ENCODE measurements at places on chromosomes 12 and 14.

DNA sequence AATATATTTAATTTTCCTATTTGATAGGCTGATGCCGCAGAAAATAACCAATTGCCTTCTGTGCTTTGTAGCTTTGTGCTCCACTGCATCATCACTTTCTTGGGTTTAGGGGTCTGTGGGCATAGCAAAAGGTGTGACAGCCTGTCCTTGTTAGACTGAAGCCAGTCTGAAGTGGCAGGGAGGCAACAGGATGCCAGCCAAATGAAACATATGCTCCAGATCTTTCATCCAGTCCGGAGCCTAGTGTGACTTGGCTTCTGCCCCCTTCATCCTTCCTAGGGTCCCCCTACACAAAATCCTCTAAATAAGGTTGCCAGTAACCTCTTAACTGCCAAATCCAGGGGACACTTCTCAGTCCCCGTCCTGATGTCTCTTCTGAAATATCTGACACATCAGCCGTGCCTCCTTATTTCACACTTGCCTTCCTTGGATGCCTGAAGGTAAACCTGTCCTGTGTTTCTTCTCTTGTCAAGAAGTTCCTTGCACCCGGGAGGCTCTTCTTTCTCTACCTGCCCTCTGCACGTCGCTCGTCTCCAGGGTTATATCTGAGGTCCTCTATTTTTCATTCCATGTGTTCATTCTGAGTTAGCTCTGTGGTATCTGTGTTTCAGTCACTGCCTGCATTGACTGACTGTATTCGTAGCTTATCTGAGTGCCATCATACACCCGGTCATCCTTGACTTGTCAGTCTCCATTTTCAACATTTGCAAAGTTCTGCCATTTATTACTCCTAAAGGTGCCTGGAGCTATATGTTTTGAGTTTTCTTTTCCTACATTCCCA, 47.8 kb downstream of the HMGA2 start:
- DNase-seq, result no peak

DNA sequence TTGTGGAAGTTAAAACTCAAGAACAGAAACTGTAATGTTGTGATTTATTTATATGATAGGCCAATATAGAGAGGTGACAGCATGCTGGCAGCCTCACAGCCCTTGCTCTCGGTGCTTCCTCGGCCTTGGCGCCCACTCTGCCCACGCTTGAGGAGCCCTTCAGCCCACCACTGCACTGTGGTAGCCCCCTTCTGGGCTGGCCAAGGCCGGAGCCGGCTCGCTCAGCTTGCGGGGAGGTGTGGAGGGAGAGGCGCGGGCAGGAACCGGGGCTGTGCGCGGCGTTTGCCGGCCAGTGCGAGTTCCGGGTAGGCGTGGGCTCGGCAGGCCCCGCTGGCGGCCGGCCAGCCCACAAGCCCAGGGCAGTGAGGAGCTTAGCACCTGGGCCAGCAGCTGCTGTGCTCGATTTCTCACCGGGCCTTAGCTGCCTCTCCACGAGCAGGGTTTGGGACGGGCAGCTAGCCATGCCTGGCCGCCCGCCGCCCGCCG, 65.8 kb upstream of the SLC8A3 start:
- no peak for DNase-seq

DNA sequence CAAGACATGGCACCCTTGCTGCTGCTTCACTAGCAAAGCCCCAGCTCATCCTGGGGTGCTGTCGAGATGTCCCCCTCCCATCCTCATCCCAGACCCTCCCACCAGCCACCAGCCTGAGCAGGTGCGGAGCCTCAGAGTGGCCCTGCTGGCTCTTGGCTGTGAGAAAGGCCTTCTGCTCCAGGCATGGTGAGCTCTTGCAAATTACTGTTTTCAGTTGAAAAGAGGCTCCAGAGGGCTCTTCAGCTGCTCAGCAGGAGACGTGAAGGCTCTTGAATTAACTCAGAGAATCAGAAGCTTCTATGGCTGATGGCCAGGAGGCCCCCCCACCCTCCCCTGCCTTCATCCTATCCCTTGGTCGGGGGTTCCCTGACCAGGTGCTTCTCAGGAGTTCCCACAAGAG, 44.1 kb downstream of the WSCD2 start:
- no peak for DNase-seq

DNA sequence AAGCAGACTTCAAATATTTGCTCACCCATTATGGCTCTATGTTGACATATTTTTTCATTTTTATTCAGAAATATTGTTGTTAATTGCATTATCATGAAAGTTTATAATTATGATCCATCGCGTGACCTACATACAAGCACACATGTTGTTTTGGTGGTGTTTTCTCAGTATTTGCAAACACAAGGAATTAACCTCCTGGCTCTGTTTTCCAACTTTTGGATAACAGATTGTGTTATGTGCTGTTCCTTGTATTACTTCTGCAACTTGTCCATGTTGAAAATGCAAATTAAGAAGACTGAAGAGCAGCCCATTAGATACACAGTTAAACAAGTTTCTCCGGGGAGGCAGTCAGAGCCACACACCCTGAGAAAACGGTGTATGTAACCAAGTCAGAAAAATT, 201.2 kb downstream of the SEC23A start:
- no peak for DNase-seq

- no peak for DNase-seq
Observed at GRCh38 chr12:91395628-91396135, 213.1 kb upstream of the DCN start.

DNA sequence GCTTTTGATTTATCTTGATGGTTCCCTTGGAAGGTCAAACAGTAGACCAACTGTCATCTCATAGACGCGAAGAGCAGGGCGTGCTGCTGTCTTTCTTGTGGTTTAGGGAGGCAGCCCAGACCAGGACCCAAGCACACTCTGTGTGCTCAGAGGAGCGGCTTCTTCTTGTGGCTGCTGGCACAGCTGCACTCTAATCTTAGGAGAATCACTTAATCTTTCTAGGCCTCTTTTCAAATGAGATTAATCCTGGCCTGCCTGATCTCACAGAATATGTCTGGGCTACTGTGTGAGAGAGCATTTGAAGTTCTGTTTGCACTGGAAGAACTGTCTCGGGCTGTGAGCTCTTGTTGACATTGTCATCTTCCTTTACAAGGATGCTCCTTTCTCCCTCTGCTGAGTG, 60.0 kb upstream of the TRAF3 start:
- no peak for DNase-seq

GRCh38 chr12:58818546-58818945, 101.8 kb downstream of the LRIG3 start:
- no peak for DNase-seq

DNA sequence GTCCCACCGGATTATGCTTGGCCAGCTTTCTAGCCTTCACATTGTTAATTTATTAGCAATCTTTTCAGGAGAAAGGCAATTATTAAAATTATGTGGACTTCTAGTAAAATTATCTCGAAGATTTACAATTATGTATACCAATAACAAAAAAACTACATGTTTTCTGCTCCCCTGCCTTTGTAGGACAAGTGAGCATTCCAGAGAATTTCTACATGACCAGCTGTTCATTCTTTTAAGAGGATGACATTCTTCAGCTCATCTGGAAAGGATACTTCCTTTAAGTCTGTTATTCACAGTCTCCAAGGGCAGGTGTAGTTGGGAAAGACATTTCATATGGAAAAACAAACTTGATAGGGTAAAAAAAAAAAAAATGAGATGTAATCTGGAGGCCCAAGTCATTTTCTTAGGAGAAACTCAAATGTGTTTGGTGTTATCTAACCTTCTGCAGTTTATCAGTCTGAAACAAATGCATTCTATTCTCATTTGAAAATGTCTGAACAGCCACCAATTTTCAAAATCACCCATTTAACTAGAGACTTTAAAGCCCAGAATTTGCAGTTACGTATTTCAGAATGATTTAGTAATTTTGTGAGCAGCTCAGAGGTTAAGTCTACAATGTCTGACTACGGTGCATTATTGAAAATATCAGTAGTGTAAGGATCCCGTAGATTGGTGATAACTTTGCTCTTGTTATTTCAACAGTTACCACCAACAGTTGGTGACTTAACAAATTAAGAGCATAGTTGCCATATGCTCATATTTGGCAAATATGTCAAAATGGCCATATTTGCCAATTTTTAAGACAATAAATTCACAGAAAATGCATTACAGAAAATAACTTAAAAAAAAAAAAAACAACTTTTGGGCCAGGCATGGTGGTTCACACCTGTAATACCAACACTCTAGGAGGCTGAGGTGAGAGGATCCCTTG, 1.8 kb upstream of the PHLDA1 start:
- no peak for DNase-seq

DNA sequence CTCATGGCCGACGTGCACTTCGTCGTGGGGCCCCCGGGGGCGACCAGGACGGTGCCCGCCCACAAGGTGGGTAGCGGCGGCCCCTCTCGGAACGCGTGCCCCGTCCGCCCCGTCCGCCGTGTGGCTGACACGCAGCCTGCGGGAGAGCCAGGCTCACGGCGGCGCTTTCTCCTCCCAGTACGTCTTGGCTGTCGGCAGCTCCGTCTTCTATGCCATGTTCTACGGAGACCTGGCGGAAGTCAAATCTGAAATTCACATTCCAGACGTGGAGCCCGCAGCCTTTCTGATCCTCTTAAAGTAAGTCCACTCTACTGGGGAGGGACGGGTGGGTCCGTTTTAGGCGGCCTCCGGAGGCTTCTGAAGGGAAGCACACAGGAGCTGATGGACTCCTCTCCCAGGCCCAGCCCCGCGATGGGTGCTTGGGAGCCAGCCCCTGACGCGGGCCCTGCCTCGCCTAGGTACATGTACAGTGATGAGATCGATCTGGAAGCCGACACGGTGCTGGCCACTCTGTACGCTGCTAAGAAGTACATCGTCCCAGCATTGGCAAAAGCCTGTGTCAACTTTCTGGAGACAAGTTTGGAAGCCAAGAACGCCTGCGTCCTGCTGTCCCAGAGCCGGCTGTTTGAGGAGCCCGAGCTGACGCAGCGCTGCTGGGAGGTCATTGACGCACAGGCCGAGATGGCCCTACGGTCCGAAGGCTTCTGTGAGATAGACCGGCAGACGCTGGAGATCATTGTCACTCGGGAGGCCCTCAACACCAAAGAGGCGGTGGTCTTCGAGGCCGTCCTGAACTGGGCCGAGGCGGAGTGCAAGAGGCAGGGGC, 1.1 kb downstream of the BTBD6 start:
- no peak for DNase-seq

GRCh38 chr12:89038831-89039512, 313.3 kb downstream of the DUSP6 start:
- no peak for DNase-seq

DNA sequence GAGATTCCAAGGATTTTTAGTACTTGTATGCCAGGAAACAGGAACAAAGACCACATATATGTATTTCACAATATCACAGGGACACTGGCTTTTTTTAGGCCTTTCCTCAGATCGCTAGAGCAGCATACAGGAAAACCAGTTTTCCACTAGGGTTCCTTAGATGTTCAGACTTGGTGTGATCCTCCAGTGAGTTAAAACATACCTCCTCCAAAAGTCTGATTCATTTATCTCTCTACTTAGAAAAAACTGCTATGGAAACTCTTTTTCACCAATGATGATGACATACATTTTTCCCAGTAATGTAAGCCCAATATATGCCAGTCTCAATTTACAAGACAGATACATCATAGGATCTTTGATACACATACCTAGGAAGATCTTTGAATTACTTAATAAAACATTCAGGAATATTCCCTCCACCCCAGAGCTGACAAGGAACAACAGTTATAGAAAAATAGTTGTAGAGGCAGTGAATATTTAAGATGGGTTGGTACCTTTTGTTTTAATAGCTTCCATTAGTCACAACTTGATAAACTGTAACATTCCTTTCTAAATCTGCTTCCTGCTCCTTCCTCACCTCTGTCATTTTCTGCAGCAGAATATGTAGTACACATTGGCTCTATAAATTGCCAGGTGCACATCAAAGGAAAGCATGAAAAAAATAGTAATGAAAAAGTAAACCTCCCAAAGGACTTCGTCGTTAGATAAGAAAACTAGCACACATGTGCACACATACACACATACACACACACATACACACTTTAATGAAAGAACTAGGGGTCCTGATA, 27.5 kb downstream of the BCAT1 start:
- DNase-seq, result no peak

GRCh38 chr12:102527171-102527720, 46.9 kb upstream of the IGF1 start:
- no peak for DNase-seq

GRCh38 chr14:104503691-104504090, 75.9 kb upstream of the C14orf180 start:
- no peak for DNase-seq

GRCh38 chr14:96060186-96060933, 21.2 kb downstream of the C14orf132 start:
- no peak for DNase-seq

DNA sequence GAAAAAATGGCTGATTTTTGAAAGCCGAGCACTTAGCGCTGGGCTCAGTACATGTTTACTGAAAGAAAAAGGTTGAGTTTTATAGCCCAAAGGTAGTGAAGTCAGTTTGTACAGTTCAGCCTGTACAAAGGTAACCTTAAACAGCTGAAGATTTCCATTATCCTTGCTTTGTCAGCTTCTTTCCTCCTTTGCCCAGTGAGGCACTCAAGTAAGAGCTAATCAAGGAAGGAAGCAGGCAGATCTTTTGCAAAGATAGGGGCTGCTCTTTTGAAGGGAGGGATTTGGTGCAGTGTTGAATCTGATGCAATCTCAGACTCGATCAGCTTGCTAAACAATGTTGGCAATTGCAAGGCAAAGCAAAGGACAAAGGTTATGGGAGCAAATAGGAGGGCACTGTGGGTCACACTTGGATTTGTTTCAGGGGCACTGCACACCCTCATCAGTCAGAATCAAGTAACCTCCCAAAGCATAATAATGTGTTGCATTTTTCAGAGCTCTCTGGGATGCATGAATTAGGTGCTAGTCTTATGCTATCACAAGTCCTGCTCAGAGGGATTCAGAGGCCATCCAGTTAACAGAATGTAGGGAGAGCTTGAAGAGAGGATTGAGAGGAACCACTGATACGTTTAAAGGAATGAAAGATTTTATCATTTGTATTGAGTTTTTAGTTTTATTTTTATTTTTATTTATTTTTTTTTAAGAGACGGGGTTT, 44.4 kb downstream of the ANO6 start:
- DNase-seq, result no peak

GRCh38 chr14:38727731-38728130, 375.3 kb downstream of the SEC23A start:
- no peak for DNase-seq

- DNase-seq, result no peak
Observed at GRCh38 chr14:91985521-91986255, 38.2 kb upstream of the FBLN5 start.

- DNase-seq, result no peak
Observed at GRCh38 chr12:114665411-114666260, 18.3 kb downstream of the TBX3 start.

DNA sequence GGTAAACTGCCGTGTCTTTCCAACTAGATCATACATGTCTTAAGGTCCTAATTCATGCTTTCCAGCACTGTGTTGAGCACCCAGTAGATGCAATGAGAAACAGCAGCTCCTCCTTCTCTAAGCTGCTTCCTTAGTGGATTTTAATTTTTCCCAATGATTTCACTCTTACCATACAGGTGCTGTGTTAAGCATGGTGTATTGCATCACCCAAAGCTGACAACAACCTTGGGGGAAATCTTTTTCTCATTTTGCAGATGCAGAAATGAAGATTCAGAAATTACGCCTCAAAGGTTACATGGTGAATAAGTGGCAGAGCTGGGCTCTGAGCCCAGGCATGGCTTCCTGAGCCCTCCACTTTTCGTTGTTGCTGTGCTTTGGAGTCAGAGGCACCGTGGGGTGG, 75.6 kb downstream of the NEDD1 start:
- no peak for DNase-seq

- no peak for DNase-seq
Observed at GRCh38 chr12:23684121-23684520, 265.3 kb downstream of the SOX5 start.

GRCh38 chr12:19597167-19598026, 158.1 kb downstream of the AEBP2 start:
- DNase-seq, result no peak
